ENCODE measurements at places on chromosomes 6 and 20. TPM values are rescaled to one million over a fixed set of nuclear protein-coding genes. Genes with fewer than 3 reads are reported as not detected.

The XKR7 gene
- total RNA-seq, result 3.9 TPM

The MAP3K7 gene
- total RNA-seq, result 47.1 TPM

DNA sequence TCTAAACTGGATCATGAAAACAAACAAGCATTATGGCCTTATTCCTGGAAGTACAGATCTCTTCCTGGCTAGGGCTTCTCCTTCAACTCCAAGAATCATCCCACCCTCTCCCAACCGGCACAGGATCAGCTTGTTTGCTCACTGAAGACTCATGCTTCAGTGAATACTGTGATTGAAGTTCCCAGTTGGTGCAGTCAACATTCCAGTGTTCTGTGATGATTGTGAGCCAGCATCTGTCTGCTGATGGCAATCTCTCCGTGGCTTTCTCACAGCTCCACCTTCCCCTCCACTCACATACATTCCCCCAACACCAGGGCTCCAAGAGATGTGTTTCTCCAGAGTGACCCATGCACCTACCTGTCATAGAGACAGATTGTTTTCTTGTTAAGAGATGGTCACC lies 421.3 kb upstream of the BTBD3 start:
- no peaks in the 10 kb centered on the region for H3K36me3 ChIP-seq
- no peak overlapping the region for H3K4me3 ChIP-seq
- H3K27ac ChIP-seq, result no peak overlapping the region

The HS3ST5 gene
- total RNA-seq, result 3.5 TPM

DNA sequence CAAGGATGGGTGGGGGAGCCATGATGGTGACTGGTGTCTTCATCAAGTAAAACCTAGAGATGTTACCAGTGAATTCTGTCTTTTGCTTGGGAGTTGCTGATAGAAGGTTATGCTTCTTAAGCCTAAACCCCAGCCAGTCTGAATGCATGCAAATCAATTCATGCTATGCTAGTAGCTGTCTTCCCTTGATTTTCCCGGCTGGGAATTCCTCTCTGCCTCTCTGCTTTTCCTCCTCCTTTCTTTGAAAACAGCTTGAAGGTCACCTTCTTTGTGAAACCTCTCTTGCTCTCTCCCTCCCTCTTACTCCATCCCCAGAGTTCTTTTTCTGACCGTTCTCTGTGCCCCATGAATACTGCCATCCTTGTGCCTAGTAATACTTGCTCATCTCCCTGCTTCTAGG lies 58.9 kb downstream of the TMEM200A start:
- no peaks in the 10 kb centered on the region for H3K27me3 ChIP-seq
- no peaks in the 10 kb centered on the region for H3K36me3 ChIP-seq
- H3K4me3 ChIP-seq, result no peak overlapping the region

The GABRR1 gene
- total RNA-seq, result 0.16 TPM

- H3K27me3 ChIP-seq, result no peaks in the 10 kb centered on the region
- no peaks in the 10 kb centered on the region for H3K36me3 ChIP-seq
- no peak overlapping the region for H3K27ac ChIP-seq
- peaks cover 16% of the 10 kb centered on the region for H3K4me1 ChIP-seq
These were observed 35.4 kb upstream of the HFE start for GRCh38 chr6:26051665-26052310.

DNA sequence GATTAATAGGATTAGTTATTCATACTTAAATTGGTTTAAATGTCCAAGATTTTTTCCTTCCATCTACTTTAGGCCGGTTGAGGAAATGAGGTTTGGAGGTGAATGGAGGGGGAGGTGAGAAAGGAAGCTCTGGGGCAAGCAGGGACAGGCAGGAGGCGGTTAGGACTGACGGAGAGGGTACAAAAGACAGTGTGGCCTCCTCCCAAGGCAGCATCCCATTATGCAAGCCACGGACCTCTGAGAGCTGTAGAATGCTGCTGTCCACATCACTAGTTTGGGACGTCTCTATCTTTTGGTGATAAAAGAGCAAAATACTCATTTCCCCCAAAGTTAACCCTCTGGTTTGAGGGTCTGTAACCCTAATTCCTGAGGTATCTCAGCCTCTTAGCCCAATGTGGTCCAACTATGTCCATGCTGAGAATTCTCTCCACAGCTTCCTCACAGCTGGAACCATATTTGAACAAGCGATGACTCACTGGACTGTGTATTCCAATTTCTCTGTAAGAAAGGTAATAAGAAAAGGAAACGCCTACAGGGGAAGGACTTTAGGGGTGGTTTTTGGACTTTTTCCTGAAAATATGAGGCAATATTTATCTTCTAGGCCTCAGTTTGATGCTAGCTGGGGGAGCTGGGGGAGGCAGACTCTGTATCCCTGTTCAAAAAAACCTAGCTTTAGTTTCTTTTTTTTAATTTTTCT lies 172.2 kb downstream of the TFAP2B start:
- no peak overlapping the region for H3K27ac ChIP-seq
- no peak for DNase-seq
- no peaks in the 10 kb centered on the region for H3K4me1 ChIP-seq
- H3K4me3 ChIP-seq, result no peak overlapping the region

- H3K27me3 ChIP-seq, result no peaks in the 10 kb centered on the region
- H3K4me3 ChIP-seq, result no peak overlapping the region
- DNase-seq, result peak; percentile 41
- peaks cover 3% of the 10 kb centered on the region for H3K36me3 ChIP-seq
- H3K27ac ChIP-seq, result peak overlapping the region; percentile 75
- H3K4me1 ChIP-seq, result peaks cover 32% of the 10 kb centered on the region
These were observed 77.7 kb upstream of the CLDN20 start for GRCh38 chr6:155186052-155186658.

The MYB gene
- 10.4 TPM for total RNA-seq

- no peaks in the 10 kb centered on the region for H3K36me3 ChIP-seq
- H3K4me1 ChIP-seq, result peaks cover 19% of the 10 kb centered on the region
- H3K27me3 ChIP-seq, result no peaks in the 10 kb centered on the region
- H3K4me3 ChIP-seq, result peak overlapping the region; percentile 64
- DNase-seq, result no peak
- H3K27ac ChIP-seq, result no peak overlapping the region
These were observed 3.0 kb upstream of the FBXO9 start for GRCh38 chr6:53062169-53062539.

The ZSCAN23 gene
- 3.1 TPM for total RNA-seq

DNA sequence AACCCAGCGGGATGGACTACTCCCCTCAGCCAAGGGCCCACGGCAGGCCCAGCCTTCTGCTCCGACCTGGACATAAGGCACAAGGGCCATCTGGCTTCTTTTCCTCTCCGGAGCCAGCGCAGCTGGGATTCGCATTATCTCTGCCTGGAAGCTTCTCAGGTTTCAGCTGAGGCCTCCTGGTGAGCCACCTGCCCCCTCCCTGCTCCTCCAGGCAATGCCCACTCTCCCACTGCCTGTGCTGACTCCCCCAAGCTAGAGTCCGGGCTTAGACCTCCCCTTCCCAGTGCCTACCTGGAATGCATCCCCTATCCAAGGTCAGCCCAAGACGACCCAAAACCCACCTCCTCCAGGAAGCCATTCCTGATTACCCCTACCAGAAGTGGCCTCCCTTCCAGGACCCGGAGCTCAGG lies 60.7 kb downstream of the EZR start:
- H3K4me1 ChIP-seq, result peaks cover 15% of the 10 kb centered on the region
- no peak overlapping the region for H3K27ac ChIP-seq
- no peak overlapping the region for H3K4me3 ChIP-seq
- DNase-seq, result peak; percentile 72
- H3K27me3 ChIP-seq, result no peaks in the 10 kb centered on the region

DNA sequence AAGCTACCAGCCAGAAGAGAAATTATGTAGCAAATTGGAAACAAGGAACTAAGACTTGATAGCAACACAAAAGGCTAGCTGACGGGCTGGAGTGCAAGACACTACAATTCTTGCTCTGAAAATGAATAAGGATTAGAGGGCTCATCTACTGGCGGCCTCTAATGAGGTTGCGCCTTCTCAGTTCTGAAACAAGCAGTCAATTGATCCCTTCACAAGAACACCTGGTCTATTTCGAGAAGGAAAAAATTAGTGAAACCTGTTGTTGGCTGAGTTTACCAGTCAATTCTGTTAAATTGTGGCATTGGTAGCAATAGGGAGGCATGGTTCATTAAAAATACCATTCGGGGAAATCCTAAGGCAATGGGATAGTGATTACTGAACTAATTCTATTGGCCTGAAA lies 74.8 kb upstream of the JARID2 start:
- peaks cover 34% of the 10 kb centered on the region for H3K4me1 ChIP-seq
- H3K4me3 ChIP-seq, result no peak overlapping the region
- H3K27me3 ChIP-seq, result no peaks in the 10 kb centered on the region
- no peak overlapping the region for H3K27ac ChIP-seq

The MAS1 gene
- 0.03 TPM for total RNA-seq

The DYNLT1 gene
- total RNA-seq, result 71.6 TPM

DNA sequence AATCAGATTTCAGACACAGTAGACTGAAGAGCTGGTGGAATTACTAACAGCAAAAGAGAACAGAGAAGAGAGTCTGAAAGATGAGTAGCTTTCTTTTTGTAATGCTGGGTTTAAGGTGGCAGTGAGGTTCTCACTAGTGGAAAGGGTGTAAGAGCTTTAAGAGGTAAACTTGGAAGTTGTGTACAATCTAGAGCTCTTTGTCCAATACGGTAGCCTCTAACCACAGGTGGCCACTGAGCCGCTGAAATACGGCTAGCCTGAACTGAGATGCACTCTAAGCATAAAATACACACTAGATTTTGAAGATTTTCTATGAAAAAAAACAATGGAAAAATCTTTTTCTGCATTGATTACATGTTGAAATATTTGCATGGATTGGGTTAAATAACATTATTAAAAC lies 4.0 kb downstream of the ELOVL2 start:
- H3K4me1 ChIP-seq, result peaks cover 26% of the 10 kb centered on the region
- H3K27ac ChIP-seq, result no peak overlapping the region
- H3K4me3 ChIP-seq, result no peak overlapping the region
- H3K27me3 ChIP-seq, result peaks cover 49% of the 10 kb centered on the region

DNA sequence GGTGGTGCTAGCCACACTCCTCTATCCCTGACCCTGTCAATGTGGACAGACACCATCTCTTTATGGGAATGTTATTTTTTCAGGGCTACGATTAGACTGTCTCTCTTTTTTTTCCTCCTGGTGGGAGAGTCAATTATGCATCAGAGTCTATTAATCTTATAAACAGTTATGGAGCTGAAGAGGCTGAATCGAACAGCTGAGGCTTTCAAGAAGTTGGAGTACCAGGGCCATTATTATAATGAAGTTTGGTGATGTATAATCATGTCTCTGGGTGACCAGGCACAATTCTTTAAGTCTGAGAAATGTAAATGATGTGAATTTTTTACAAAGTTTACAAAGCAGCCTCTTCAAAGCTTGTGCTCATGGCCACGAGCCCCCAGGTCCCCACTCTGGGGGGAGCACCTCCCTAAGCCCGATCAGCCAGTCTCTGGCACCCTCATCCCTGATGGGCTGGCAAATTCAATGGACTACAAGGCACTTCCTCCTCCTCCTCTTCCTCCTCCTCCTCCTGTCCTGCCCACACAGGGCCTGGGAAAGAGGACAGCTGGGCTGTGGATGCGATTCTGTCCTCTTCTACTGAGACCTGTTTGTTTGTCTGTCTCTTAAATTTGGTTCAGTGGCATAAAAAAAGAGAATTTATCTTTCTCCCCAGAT lies 43.9 kb upstream of the QKI start:
- no peak overlapping the region for H3K27ac ChIP-seq
- no peaks in the 10 kb centered on the region for H3K27me3 ChIP-seq
- no peaks in the 10 kb centered on the region for H3K36me3 ChIP-seq
- no peak for DNase-seq
- no peaks in the 10 kb centered on the region for H3K4me1 ChIP-seq

The SOD2 gene
- 73.0 TPM for total RNA-seq

The ITPA gene
- 57.5 TPM for total RNA-seq

The MROH8 gene
- total RNA-seq, result 0.63 TPM

The NKAIN2 gene
- not detected for total RNA-seq

The C20orf96 gene
- 14.6 TPM for total RNA-seq

GRCh38 chr6:113049190-113049589 lies 702.1 kb downstream of the RFPL4B start:
- H3K27ac ChIP-seq, result no peak overlapping the region
- DNase-seq, result no peak
- no peak overlapping the region for H3K4me3 ChIP-seq

- no peaks in the 10 kb centered on the region for H3K36me3 ChIP-seq
- H3K27me3 ChIP-seq, result peaks cover 5% of the 10 kb centered on the region
These were observed 3.1 kb downstream of the PLCG1 start for GRCh38 chr20:41140226-41141133.

The PEX7 gene
- 13.5 TPM for total RNA-seq

DNA sequence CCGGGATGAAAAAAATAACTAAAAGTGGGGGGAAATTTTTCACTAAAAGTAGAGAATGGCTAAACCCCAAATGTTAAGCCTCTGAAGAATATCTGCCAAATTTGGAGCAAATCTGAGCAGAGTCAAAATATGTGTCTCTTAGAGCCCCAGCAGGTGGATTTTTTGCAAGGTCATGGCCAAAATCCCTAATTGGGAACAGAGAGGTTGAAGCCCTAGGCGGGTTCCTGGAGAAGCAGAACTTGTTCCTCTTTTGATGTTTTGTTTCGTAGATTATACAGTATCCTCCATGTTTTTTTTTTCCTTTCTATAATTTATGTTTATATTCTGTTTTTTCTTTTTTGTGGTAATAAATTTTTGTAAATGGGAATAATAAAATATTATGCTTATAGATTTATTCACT lies 94.4 kb downstream of the PLCB4 start:
- DNase-seq, result no peak
- H3K4me3 ChIP-seq, result no peak overlapping the region
- peaks cover 13% of the 10 kb centered on the region for H3K4me1 ChIP-seq
- H3K27ac ChIP-seq, result no peak overlapping the region

DNA sequence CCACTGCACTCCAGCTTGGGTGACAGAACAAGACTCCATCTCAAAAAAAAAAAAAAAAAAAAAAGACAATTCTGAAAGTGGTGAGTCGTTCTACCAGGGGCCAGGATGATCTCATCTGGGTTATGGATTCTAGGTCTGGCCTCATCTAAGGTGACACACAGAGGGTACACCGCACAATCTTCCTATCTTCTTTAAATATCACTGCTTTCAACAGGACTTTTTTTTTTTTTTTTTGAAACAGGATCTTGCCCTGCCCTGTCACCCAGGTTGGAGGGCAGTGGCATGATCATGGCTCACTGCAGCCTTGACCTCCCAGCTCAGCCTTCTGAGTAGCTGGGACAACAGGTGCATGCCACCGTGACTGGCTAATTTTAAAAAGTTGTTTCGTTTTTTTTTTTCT lies 67.7 kb downstream of the SLC16A10 start:
- no peak for DNase-seq
- H3K4me3 ChIP-seq, result no peak overlapping the region
- H3K36me3 ChIP-seq, result no peaks in the 10 kb centered on the region
- no peak overlapping the region for H3K27ac ChIP-seq
- no peaks in the 10 kb centered on the region for H3K4me1 ChIP-seq

The FAM209A gene
- total RNA-seq, result not detected

DNA sequence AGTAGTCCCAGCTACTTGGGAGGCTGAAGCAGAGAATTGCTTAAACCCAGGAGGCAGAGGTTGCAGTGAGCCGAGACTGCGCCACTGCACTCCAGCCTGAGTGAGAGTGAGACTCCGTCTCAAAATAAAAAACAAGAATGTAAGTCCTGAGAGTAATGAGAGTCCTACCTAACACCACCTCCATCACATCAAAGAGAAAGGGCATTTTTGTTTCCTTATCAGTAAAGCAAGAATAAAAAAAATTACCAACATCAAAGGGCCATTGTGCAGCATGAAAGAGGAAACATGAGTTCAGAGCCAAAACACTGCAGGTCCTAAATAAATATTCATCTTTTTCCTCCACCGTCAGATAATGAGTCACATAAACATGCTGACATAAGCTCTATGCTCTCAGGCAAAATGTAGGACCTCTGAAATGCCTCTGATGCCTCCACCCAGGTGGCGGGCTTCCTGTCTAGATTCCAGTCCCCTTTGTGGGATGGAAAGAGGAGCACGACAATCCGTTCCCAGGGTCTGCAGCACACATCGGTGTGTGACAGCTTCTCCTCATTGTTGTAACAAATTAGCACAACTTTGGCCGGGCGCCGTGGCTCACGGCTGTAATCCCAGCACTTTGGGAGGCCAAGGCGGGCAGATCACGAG lies 7.2 kb downstream of the ATP9A start:
- H3K4me1 ChIP-seq, result no peaks in the 10 kb centered on the region
- no peak overlapping the region for H3K4me3 ChIP-seq
- H3K27me3 ChIP-seq, result no peaks in the 10 kb centered on the region

Data from GM23338 (cell line).